ENCODE measurements at places on chromosomes 7 and 10.

DNA sequence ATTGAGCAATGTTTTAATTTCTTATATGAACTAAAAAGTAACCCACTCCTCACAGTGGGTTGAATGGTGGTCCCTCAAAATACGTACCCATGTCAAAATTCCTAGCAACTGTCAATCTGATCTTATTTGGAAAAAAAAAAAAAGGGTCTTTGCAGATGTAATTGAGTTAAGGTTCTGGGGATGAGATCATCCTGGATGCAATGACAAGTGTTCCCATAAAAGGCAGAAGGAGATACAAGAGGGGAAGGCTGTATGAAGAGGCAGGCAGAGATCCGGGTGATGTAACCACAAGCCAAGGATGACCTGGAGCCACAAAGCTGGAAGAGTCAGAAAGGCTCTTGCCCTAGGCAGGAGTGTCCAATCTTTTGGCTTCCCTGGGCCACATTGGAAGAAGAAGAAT, 516.3 kb upstream of the MKI67 start:
- H3K27ac ChIP-seq: no peak overlapping the region
- H3K4me3 ChIP-seq: no peak overlapping the region
- H3K4me1 ChIP-seq: no peaks in the 10 kb centered on the region
- DNase-seq: no peak
- no peaks in the 10 kb centered on the region for H3K36me3 ChIP-seq
- no peaks in the 10 kb centered on the region for H3K27me3 ChIP-seq

DNA sequence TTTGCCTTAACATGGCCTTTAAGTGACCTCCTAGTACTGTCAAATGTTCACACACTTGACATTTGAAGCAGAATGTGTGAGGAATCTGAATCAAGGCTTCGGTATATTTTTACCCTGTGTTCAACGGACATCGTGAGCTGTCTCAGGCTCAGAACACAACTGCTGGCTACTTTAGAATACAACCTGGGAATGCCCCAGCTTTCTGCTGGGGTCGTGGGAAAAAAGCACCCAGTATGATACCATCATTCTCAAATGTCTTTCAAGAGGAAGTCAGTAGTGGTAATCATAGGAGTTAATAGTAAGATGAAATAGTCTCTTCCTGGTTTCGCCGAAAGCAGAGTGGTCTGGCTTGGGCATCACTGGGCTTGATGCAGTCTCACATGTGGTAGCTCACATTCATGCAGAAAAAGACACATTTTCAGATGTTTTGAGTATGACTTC, 67.2 kb downstream of the CREB5 start:
- H3K36me3 ChIP-seq: no peaks in the 10 kb centered on the region
- no peak overlapping the region for H3K27ac ChIP-seq
- no peak overlapping the region for H3K4me3 ChIP-seq

GRCh38 chr7:5282543-5283316, at the start of gene SLC29A4:
TSS of gene SLC29A4 (plus strand) at chr7:5282943. CDS start at chr7:5287817, 4,874 bp downstream.
- no peaks in the 10 kb centered on the region for H3K4me1 ChIP-seq
- no peaks in the 10 kb centered on the region for H3K36me3 ChIP-seq
- no peak within 1 kb of the TSS for H3K27ac ChIP-seq
- peak; percentile 58 for DNase-seq
- H3K27me3 ChIP-seq: no peaks in the 10 kb centered on the region
- H3K4me3 ChIP-seq: peak within 1 kb of the TSS; percentile 38

- no peak overlapping the region for H3K4me3 ChIP-seq
- H3K27ac ChIP-seq: no peak overlapping the region
- no peaks in the 10 kb centered on the region for H3K4me1 ChIP-seq
- DNase-seq: no peak
- H3K27me3 ChIP-seq: no peaks in the 10 kb centered on the region
Observed at GRCh38 chr7:144063710-144064109, 5.9 kb upstream of the OR2A25 start.

DNA sequence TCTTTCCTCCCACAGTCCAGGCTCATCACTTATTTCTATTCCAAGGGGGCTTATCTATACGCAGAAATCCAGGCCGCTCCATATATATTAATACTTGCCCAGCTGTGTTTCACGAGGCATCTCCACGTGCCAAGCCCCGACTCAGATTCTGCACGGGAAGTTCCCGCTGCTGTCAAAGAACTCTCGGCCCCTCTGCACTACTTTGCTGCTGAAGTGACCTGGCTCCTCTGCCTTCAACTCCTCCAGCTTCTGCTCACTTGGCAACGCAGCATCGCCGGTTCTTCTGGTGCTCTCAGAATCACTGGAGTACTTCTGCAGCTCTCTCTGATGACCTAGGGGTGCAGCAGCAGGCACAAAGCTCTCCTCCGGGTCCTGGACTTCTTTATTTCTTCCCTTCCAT, 9.7 kb upstream of the CHST12 start:
- no peaks in the 10 kb centered on the region for H3K36me3 ChIP-seq
- no peak overlapping the region for H3K27ac ChIP-seq
- no peaks in the 10 kb centered on the region for H3K4me1 ChIP-seq
- no peak for DNase-seq

- H3K27me3 ChIP-seq: no peaks in the 10 kb centered on the region
- no peaks in the 10 kb centered on the region for H3K4me1 ChIP-seq
- H3K4me3 ChIP-seq: no peak overlapping the region
- no peaks in the 10 kb centered on the region for H3K36me3 ChIP-seq
- DNase-seq: no peak
Observed at GRCh38 chr7:128112781-128113221, 81.6 kb upstream of the LRRC4 start.

- no peaks in the 10 kb centered on the region for H3K27me3 ChIP-seq
- H3K36me3 ChIP-seq: no peaks in the 10 kb centered on the region
- peak; percentile 23 for DNase-seq
- H3K27ac ChIP-seq: no peak overlapping the region
- H3K4me3 ChIP-seq: no peak overlapping the region
- H3K4me1 ChIP-seq: no peaks in the 10 kb centered on the region
Observed at GRCh38 chr7:130273081-130273932, 6.6 kb downstream of the CPA2 start.

- H3K27me3 ChIP-seq: no peaks in the 10 kb centered on the region
- H3K4me1 ChIP-seq: no peaks in the 10 kb centered on the region
- DNase-seq: no peak
- no peaks in the 10 kb centered on the region for H3K36me3 ChIP-seq
Observed at GRCh38 chr7:44318332-44318731, 7.1 kb downstream of the CAMK2B start.

DNA sequence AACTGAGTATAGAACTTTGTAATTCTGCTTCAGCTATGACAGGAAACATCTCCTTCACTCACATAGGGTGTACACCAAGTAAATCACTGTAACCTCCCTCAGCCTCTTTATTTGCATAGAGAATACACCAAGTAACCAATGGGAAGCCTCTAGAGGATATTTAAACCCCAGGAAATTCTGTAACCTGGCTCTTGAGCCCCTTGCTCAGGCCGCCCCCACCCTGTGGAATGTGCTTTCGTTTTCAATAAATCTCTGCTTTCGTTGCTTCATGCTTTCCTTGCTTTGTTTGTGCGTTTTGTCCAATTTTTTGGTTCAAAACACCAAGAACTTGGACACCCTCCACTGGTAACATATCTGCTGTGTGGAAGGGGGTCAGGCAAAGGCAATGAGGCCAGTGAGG, 60.2 kb downstream of the CLRN3 start:
- H3K36me3 ChIP-seq: no peaks in the 10 kb centered on the region
- no peak overlapping the region for H3K4me3 ChIP-seq
- H3K4me1 ChIP-seq: no peaks in the 10 kb centered on the region
- DNase-seq: no peak
- H3K27me3 ChIP-seq: no peaks in the 10 kb centered on the region
- no peak overlapping the region for H3K27ac ChIP-seq

DNA sequence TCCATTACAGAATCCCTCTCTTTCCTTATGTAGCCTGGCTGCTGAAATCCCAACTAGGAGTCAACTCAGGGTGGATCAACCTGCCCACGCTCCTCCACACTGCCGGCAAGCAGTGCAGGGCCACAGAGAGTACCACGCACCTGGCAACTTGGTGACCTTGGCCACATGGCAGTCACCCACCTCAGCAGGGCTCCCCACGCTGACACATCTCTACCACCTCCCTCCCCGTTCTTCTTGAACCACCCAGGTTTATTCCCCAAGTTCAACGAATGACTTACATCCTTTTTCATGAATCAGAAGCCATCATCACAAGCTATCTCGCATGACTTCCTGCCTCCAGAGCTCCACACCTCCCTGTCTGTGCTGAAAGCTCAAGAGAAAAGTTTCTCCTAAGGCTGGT, 153.4 kb downstream of the GRID1 start:
- H3K36me3 ChIP-seq: no peaks in the 10 kb centered on the region
- DNase-seq: no peak
- no peak overlapping the region for H3K4me3 ChIP-seq
- no peak overlapping the region for H3K27ac ChIP-seq

DNA sequence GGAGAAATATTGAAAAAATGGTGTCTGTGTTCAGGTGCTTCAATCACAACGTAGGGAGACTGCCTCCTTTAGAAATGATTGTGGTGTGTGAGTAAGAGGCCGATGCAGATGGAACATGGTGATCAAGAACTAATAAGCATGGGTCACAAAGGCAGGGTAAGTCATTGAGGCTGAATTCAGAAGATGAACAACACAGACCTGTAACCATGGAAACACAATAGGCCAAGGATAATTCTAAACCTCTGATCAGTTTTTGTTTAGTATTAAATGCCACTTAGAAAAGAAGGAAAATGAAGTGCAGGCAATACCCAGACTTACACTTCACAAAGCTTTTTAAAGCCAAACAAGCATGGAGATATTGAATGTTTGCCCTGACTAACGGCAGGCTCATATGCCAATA, 32.8 kb upstream of the TAS2R16 start:
- no peaks in the 10 kb centered on the region for H3K36me3 ChIP-seq
- no peak for DNase-seq
- no peaks in the 10 kb centered on the region for H3K4me1 ChIP-seq
- no peaks in the 10 kb centered on the region for H3K27me3 ChIP-seq

DNA sequence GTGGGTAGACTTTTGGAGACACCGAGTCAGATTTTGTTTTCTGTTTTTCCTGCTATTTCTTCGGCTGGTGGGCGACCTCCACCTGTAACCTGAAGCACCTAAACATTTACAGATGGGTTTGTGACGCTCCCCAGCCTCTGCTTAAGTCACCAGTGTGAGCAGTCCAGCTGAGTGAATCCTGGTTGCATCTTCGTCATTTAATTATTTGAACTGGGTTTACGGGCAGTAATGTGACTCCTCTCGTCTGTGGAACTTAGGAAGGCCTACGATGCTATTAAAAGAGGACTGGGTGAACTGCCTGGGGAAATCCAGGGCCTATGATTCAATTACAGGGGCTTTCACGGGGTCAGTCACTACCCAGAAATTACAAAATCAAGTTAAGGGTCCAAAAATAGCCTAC, 52.5 kb downstream of the WNT2 start:
- no peak for DNase-seq
- no peaks in the 10 kb centered on the region for H3K27me3 ChIP-seq
- H3K36me3 ChIP-seq: no peaks in the 10 kb centered on the region
- H3K4me1 ChIP-seq: no peaks in the 10 kb centered on the region
- no peak overlapping the region for H3K27ac ChIP-seq
- H3K4me3 ChIP-seq: no peak overlapping the region

GRCh38 chr7:142790555-142790954, 19.8 kb downstream of the PRSS2 start:
- no peak for DNase-seq
- peaks cover 4% of the 10 kb centered on the region for H3K27me3 ChIP-seq
- H3K27ac ChIP-seq: no peak overlapping the region
- no peaks in the 10 kb centered on the region for H3K4me1 ChIP-seq
- H3K4me3 ChIP-seq: no peak overlapping the region

DNA sequence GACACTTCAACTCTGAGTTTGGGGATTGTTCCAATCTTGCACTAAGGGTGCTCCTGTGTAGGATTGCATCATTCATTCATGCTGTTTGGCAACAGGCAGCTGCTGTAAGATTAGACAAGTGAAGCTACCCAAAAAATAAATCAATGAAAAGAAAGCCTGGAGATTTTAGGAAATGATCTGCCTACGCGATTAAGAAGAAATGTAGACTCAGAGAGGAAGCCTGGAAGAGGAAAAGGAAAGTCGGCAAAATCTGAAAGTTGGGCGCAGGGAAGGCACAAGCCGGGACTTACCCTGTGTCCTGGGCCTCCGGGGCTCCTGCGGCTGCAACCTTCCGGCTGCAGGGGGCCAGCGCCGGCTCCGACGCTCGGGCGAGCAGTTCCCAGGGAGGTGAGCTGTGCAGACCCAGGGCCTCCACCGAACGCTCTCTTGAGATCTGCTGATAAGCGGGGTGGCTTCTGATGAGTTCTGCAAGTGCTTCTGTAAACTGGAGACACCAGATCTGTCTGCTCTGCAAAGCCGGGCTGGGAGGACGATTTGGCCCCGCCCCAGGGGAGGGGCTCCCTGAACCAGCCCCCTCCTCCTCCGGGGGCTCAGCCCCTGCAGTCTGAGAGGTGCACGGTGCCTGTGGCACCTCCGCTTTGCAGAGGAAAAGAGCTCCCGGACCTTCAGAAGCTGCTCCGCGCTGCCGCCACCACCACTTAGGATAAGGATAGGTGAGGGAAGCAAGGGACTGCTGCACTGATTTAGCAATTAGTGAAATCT, 17.4 kb downstream of the PSPH start:
- DNase-seq: peak; percentile 73
- no peaks in the 10 kb centered on the region for H3K36me3 ChIP-seq
- no peaks in the 10 kb centered on the region for H3K27me3 ChIP-seq

GRCh38 chr7:154287356-154287755, 235.2 kb downstream of the DPP6 start:
- H3K27ac ChIP-seq: no peak overlapping the region
- H3K4me1 ChIP-seq: no peaks in the 10 kb centered on the region
- no peaks in the 10 kb centered on the region for H3K27me3 ChIP-seq
- no peaks in the 10 kb centered on the region for H3K36me3 ChIP-seq
